B cell (primary cell): ENCODE measurements at places on chromosomes 3 and 15.

DNA sequence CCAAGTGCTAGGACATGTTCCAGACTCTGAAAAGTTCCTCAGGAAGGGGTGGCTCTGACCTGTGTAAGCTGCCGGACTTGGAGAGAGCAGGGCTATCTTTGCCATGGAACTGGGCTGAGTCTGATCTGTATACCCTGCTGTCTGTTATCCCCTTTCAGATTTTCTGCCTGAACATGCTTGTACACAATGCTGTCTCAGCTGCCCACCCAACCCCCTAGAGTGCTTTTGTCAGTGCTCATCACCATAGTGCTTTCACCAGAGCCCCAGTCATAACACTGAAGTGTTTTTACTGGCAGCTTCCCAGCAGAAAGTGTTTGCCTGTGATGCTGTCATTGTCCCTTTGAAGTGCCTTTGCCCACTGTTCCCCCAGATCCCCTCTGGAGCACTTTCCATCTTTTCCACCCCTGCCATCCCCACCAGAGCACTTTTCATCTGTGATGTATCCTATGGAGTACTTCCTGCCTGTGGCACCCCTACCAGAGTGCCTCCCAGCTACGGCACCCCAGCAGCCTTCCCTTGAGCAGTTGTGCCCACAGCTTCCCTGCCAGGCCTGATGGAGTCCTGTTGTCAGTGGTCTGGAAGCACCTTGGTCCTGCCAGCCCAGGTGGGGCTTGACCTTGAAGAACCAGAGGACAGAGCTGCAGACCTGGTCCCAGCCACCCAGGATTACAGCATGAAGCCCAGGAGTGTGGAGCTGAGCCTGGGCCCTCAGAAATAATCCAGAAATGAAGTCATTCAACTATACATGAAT, 397.7 kb downstream of the DIPK2A start:
- DNase-seq, result no peak

DNA sequence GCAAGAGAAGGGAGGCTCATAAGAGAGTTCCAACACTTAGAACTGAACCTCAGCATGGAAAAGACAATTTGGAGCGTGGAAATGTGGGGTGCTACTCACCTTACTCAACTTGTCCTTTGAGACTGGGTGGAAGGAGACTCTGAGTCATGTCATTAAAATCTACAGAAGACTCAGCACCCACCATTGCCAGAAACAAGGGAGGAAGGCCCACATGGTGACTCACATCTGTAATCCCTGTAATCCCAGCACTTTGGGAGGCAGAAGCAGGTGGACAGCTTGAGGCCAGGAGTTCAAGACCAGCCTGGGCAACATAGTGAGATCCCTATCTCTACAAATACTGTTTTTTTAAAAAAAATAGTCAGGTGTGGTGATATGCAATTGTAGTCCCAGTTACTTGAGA, 161.9 kb upstream of the UBE3A start:
- no peak for DNase-seq

GRCh38 chr3:190099099-190099498, 21.6 kb downstream of the P3H2 start:
- DNase-seq, result no peak

GRCh38 chr3:96537165-96537564, 277.2 kb upstream of the EPHA6 start:
- no peak for DNase-seq

DNA sequence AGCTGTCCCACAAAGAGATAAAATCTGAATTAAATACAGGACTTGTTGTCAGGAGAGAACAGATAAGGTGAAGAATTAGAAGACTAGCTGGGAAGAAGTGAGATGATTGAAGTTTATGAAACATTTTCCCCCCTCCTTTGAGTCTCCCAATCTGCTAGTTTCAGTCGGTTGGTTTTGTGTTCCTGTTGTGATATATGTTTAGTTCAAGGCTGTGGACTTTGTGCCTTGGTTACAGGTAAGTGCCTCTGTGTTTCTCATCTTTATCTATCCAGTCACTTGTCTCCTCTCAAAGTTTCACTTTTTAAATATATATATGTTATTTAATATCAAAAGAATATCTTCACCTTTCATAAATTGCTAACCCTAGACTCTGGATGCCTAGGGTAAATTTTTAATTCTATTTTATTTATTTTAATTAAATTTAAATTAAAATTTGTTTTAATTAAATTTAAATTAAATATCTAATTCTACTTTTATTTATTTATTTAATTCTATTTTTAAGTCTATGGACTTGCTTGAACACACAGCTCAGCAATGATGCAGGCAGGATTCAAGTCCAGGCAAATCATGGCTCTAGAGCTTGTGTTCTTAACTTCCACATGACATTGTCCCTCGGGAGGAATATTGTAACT, 190.0 kb downstream of the FHIT start:
- DNase-seq, result no peak

- no peak for DNase-seq
These were observed 128.0 kb upstream of the TPM1 start for GRCh38 chr15:62914461-62915079.
